ENCODE measurements at places on chromosomes 1 and 21.

DNA sequence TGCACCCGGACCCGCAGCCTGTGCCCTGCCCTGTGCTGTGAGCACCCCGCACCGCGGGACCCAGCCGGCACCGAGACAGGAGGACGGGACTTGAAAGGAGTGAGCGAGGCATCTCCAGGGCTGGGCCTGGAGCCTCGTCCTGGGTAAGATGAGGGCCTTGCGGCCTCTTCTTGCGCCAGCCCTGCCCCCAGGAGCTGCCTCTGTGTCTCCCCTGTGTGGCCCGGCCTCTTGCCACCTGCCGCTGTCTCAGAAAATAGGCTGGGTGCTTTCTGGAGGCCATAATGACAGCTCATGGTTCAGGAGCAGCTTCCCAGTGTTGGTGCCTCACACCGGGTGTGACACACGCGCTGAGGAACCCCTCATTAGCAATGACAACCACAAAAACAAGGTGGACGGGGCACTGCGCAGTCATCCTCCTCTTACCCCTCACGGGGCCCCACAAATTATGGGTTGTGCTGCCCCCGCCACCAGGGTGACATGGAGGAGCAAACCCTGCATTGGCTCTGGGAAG, 161.5 kb upstream of the C1orf174 start:
- no peak for DNase-seq

DNA sequence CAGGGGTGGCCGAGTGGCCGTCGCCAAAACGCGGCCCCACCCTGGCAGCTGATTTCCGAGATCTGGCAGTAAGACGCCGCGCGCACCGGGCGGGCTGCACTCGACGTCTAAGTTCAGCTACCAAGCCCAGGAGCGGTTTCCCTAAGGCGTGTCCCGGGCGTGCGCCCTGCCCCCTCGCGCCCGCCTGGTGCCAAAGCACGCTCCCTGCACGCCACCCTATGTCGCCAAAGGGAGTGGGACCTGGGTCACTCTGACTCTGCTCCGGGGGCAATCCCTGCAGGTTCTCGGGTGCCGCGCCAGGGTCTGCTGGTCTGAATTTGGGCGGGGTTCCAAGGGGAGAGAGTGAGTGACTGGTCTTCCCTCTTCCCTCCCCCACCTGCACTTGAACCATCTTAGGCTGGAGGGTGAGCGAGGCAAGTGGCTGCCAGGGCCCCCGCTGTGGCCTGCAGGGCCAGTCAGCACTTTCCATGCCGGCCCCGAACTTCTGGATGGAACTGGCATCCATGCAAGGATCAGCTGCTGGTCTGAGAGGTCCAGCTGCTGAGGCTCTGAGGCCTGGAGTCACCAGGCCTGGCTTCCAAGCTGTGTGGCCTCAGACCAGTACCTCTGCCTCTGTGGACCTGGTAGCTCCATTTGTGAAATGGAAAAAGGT, at the start of gene LRRC38:
TSS of gene LRRC38 (minus strand) at position 109 of the 652 bp plus-strand sequence. CDS start 410 bp downstream, outside the sequence.
- no peak for DNase-seq

- no peak for DNase-seq
Measured at GRCh38 chr1:19647643-19648042, 3.5 kb downstream of the NBL1 start.

DNA sequence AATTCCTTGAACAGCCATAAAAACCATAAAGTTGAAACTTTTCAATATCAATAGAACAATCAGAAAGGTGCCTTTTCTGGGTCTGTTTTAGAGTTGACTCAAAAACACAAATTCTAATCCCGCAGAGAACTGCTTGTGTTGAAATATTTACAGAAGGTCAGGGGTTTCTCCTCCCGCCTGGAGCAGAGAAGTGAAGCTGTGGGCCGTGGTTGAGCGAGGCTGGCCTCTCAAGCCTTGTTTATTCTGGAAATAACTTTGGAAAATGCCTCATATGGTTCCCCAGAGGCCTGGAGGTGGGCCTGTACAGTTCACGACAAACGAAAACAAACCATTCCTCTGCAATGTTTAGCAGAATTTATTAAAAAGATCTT, 90.8 kb upstream of the ERRFI1 start:
- DNase-seq, result no peak

GRCh38 chr21:27555996-27556395, 589.1 kb upstream of the ADAMTS5 start:
- DNase-seq, result no peak

- DNase-seq, result no peak
Measured at GRCh38 chr1:5720484-5720883, 271.7 kb downstream of the NPHP4 start.

DNA sequence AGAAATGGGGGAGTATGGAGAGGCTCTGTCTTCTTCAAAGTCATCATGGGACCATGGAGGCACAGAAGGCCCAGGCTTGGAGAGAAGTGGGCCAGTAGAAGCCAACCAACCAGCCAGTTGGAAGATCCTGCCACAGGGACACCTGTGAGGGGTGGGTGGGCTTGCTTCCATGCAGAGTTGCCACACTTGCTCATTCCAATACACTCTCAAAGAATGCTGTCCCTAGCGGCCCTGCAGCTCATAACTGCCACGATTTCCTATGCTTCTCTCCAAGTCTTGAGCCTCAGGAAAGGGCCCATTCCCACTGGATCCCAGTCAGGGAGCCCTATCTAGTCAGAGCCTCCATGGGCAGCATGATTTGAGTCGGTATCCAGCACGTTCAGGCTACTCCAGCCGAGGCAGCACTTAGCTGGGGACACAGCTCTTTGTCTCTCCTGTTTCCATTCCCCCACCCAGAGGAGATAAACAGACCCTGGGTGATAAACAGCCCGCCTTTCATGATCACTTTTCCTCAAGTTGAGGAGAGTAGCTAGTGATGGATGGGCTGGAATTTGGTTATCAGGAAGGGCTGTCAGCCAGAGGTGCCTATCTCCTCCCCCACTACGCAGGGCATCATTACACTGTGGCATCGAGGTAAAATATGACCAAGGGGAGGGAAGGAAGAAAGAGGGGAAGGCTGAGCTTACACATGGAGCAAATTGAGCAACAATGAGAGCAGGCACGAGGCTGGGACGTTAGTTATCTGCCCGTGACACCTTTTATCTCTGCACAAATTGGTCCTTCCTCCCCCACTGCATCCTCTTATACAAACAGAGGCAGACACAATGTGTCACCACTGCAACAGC, 64.6 kb downstream of the ERI3 start:
- DNase-seq, result no peak

- no peak for DNase-seq
Measured at GRCh38 chr1:171841931-171842761, 848 bp downstream of the DNM3 start.

GRCh38 chr1:183180634-183181056, 5.4 kb upstream of the LAMC2 start:
- no peak for DNase-seq

DNA sequence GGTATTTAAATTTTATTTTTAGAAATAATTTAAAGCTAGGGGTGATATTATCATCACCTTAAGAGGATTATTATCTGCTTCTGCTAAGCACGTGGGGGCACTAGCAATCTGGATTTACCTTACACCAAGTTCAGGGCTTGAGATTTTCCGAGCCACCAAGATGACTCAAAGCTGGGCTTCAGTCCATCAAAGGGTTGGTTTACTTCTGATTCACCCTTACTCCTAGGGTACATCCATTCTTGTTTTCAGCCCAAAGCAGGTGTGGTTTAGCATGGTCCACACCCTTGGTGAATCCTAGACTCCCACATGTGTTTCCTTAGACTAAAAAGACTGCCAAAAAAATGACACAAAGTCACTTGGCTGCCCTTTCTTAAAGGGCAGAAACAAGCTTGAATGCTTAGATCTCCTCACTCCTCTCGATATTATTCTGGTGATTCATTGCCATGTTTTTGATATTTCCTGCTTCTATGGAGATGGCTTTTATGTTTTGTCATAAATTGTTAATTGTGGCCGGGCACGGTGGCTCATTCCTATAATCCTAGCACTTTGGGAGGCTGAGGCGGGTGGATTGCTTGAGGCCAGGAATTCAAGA, 9.8 kb upstream of the PRSS38 start:
- no peak for DNase-seq

- DNase-seq, result no peak
Measured at GRCh38 chr1:202873026-202873425, 15.9 kb downstream of the RABIF start.

GRCh38 chr1:21292984-21293536, 2.8 kb upstream of the ECE1 start:
- peak; percentile 19 for DNase-seq

DNA sequence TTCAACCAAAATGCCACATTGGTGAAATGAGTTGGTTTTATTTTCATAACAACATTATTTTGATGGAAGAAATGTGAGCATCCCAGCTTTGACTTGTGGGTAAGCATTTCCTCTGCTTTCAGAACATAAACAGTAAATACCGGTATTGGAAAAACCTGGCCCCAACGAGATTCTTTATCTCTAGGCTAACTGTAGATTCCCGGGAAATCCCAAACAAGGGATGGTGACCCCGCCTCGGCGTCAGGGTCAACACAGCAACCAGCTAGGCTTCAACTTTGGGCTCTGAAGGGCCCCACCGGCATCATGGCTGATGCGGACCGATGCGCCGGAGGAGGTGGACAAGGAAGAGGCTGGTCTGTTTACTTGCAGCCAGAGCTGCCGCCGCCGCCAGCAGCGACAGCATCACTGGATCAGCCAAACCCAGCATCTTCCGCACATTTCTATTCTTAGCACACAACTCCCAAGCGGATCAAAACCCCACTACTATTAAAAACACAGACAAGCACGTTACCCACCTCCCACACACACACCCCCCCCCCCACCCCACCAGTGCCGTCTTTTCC, 1.1 kb downstream of the AKT3 start:
- peak; percentile 21 for DNase-seq

DNA sequence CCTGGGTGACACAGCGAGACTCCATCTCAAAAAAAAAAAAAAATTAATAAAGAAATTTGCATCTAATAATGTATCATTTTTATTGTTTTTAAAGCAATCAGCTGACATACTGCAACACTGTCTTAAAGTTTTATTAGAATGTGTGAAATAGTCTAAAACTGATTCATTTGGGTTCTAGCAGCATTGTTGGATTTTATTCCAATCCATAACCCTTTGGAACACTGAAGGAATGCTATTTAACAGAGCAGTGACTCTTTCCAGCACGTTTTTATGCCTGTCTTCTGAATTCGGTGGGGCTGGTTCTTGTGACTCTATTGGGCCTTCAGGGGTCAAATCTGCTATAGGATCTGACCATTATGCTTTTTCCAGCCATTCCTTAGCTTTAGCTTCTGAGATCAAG, 18.2 kb upstream of the FMO4 start:
- no peak for DNase-seq

Measured in stimulated activated CD8-positive, alpha-beta memory T cell treated with anti-CD3 and anti-CD28 coated beads, Interleukin-12 subunit alpha, Interleukin-12 subunit beta, amount 100 ng/mL, for 1 hour (primary cell).